ENCODE measurements at places on chromosomes 6 and 20.

GRCh38 chr6:163583558-163583957, 169.0 kb downstream of the QKI start:
- DNase-seq: no peak

DNA sequence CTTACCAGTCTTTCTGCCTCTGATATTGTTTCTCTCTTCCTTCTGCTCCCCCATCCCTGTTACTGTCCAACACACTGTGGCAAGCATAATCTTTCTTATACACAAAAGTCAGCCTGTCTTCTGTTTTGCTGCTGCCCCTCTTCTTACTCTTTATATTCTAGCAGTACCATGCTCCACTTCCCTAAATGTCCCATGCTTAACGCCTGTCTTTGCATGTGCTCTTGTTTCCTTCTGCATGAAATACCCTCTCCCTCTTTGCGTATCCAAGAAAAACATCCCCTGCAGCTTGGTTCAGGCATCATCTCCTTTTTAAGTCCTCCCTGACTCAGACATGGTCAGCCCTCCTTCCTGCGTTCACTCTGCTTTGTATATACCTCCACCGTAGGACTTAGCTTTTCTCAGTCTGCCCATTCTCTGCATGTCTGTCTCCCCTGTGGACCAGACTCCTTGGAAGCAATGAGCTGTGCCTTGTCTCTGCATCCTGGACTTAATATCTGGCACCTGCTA, 103.9 kb downstream of the CTNNBL1 start:
- no peak for DNase-seq

DNA sequence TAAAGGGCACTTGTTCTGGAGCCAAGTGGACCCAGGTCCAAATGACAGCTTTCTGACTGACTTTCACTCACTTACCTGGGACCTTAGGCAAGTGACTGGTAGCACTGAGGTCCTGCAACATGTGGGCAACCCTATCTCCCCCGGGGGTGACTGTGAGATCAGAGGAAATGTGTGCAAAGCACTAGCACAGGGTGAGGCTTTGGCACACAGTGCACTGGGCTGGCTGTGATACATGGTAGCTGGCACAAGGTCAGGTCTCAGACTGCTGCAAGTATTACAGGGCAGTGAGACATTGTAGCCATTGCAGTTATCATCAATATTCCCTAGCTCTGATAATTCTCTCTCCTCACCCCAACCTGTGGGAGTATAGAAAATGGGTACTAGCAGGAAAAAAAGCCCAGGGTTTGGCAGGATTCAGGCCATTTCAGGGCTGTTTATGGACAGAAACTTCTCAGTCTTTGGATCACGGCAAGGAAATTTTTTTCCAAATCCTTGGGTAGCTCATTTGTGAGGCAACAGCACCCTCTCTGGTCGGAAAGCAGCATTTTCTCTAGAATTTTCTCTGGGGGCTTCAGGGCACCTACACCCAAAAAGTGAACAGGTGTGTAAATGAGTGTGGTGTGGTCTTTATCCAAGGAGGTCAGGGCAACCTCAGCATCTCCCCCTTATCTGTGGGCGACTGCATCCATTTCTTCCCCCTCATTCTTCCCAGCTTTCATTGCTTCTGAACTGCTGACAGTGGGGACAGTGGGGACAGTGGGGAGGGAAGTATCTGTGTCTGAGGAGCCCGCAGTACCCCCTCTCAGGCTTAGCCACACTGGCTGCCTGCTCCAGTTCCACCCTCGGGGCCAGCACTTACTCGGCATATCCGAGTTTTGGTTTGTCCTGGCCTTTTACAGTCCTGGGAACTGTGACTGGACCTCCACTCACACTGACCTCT, 148.7 kb upstream of the PHACTR3 start:
- DNase-seq: peak; percentile 18

GRCh38 chr6:70629929-70630328, 37.8 kb upstream of the SMAP1 start:
- DNase-seq: no peak

DNA sequence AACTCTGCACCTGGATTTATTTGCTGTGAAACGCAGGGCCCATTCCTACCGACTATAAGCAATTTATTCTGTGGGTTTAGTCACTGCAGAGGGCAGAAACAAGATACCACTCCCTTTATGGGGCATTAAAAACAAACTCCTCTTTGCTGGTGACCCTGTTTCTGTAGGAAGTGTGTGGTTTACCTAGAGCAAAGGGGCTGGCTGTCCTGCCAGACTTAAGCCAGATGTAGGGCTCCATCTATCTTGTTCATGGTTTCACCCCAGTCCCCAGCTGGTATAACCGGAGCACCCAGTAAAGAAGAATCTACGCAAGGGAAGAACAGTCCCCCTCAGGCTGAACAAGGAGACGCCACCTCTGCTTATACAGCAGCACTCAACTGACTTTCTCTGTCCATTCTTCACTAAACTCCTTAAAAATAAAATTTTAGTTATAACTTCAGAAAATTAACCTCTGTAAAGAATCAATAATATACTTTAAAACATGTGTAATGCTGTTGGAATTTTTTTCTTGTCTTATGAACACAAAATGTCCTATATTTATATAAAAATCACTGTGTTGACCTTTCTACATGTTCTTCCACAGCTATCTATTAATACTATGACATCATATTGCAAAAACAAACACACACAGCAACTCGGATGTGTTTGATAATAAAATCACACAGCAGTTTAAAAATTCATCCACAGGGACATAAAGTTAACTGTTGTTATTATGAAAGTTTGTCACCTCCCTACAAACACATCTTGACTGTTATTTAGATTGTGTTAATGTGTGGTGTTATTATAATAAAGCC, 126.1 kb upstream of the RPS6KA2 start:
- no peak for DNase-seq

DNA sequence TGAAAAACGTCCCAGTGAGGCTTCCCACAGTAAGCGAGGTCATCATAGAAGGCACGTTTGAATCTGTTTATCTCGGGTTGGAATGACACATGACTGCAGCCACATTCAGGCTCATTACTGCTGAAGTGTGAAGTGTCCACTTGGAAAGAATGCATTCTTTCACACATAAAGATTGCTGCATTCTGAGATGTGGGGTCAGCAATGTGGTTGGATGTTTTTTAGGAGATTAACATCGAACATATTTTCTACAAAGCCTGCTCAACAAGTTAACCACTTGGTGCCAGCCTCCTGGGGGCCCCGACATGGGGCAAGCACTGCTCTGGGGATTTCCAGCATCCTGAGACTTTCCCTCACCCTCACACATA, 79.9 kb downstream of the BMP6 start:
- no peak for DNase-seq

DNA sequence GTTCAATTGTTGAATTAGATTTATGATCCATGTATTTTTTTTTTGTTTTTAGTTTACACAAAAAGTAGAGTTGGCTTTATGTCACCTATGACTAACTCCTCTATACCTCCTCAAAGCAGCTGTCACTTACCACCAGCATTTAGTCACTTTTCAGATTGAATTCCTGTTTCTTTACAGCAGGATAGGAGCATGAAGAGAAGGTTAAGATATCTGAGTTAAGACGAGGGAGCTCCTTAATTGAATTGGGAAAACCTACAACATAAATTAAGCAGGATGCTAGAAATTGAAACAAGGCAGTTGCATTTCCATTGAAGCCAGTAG, 237.2 kb downstream of the FARS2 start:
- no peak for DNase-seq
